ENCODE measurements at places on chromosomes 3 and 15. TPM values are rescaled to one million over a fixed set of nuclear protein-coding genes. Genes with fewer than 3 reads are reported as not detected.
A peak's percentile ranks its signal among the peaks of the same experiment; 100 is the strongest.

Gene GHRL
- total RNA-seq: not detected

Gene PLA2G4B
- 9.0 TPM for total RNA-seq

Gene MLF1
- 1.2 TPM for total RNA-seq

Gene ZSCAN2
- 5.6 TPM for total RNA-seq

GRCh38 chr15:62068810-62069167 is 2.0 kb downstream of the C2CD4A start:
- no peaks in the 10 kb centered on the region for H3K36me3 ChIP-seq
- peak overlapping the region; percentile 31 for H3K27ac ChIP-seq
- no peak for DNase-seq
- peak overlapping the region; percentile 65 for H3K4me3 ChIP-seq
- peaks cover 11% of the 10 kb centered on the region for H3K27me3 ChIP-seq

- peaks cover 15% of the 10 kb centered on the region for H3K4me1 ChIP-seq
- peaks cover 37% of the 10 kb centered on the region for H3K36me3 ChIP-seq
- H3K4me3 ChIP-seq: no peak overlapping the region
- no peaks in the 10 kb centered on the region for H3K27me3 ChIP-seq
- H3K27ac ChIP-seq: no peak overlapping the region
Measured at GRCh38 chr15:40991355-40991754, 38.1 kb downstream of the CHAC1 start.

DNA sequence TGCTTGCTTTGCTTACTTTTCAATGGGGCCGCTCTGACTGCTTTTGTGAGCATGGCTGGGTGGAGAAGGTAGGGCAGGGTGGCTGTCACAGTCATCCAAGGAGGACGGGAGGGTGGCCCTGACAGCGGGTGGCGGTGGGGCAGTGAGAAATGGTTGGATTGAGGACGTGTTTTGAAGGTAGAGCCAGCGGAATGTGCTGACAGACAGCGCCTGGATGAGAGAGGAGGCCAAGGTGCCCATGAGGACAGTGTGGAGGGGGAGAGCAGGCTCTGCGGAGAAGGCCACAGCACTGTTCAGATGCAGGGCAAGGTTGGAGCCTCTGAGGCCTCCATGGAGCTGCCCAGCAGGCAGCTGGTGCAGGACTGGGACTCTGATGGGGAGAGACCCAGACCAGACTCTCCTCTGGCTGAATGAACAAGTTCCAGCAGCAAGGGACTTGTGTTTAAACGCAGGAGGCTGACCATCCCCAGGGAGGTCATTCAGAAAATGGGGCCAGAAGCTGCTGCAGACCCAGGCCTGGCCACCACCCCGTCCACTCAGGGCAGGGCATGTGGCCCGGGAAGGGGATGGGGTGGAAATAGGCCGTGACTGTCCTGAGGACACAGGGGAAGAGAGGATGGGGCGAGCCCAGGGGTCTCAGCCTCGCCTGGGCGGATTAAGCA is 120.3 kb upstream of the PRR20G start:
- no peaks in the 10 kb centered on the region for H3K36me3 ChIP-seq
- no peak for DNase-seq
- no peaks in the 10 kb centered on the region for H3K4me1 ChIP-seq
- no peak overlapping the region for H3K4me3 ChIP-seq

DNA sequence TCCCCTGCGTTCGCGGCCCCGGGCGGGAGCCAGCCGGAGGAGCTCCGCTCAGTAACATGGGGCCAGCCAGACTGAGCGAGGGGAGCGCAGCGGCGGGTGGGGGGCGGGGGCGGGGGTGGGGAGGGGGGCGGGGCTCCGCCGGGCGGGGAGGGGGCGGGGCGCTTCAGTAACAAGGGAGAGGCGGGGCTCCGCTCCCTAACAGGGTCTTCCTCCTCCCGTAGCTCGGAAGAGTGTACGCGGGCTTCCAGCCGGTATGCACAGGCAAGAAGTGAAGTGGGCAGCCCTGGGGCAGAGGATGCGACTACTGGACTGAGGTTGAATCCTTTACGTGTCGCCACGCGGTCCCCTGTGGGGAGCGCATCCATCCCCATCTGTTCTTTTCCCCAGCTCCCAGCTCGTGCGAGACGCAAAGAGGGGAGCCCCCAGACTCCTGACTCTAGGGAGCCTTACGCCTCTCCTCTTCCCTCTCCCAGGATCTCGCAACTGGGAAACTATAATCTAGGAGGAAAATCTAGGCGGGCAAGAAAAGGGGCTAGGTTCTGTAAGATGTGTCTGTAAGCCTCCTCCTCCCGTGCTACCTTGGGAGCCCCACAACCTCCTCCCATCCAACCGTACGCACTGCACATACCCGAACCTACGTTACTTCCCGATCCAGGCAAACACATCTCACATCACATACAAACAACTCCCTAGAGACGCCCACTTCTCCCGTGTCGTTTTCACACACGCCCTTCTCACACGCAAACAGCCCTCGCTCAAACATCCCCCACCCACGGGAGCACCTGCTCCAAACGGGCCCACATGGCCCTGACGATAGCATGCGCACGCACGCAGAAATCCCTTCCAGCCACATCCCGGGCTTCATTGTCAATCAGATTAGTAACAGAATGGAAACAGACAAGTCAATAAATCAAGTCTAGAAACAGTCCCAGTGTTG is at the start of gene SHF:
TSS of gene SHF (minus strand) at position 73 of the 937 bp plus-strand sequence. CDS start at position 58, 15 bp downstream.
- DNase-seq: peak; percentile 83
- H3K4me3 ChIP-seq: peak within 1 kb of the TSS; percentile 87
- no peaks in the 10 kb centered on the region for H3K27me3 ChIP-seq
- H3K36me3 ChIP-seq: no peaks in the 10 kb centered on the region
- H3K27ac ChIP-seq: peak within 1 kb of the TSS; percentile 91
- H3K4me1 ChIP-seq: peaks cover 22% of the 10 kb centered on the region

DNA sequence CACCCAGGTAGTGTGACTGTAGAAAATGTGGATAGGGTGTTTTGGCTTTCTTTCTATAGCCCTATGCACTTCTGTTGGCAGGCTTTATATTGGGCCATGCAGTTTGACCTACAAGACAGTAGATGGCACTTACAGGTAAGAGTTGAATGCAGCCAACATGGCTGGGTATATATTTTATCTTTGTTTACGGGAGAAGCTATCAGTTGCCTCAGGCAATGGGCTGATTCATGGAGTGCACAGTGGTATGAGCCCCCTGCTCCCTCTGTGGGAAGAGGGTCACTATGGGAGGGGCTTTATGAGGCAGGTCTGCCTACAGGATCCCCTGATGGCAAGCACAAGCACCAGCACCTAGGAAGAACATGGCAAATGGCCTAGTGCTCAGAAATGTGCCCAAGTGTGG is 301.2 kb upstream of the CDIN1 start:
- no peaks in the 10 kb centered on the region for H3K27me3 ChIP-seq
- no peak for DNase-seq
- no peaks in the 10 kb centered on the region for H3K36me3 ChIP-seq
- H3K4me1 ChIP-seq: no peaks in the 10 kb centered on the region
- H3K4me3 ChIP-seq: no peak overlapping the region
- H3K27ac ChIP-seq: no peak overlapping the region

DNA sequence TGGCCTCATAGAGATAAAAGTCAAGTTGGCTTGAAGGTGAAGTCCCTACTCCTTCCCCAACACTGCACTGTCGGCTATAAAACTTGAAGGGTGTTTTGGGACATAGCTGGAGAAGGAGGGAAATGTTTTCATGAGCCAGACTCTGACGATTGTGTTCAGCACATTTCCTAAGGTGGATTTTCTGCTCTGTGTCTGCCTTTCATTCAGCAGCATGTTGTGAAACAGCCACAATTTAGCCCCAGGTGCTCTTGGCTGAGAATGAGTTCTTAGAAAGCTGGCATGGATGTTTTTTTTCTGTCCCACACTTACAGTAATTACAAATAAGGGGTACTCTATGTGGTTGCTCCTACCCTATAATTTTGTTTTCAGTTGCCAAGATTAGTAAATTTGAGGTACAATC is 492.4 kb downstream of the MCTP2 start:
- H3K4me1 ChIP-seq: no peaks in the 10 kb centered on the region
- H3K27ac ChIP-seq: no peak overlapping the region
- H3K4me3 ChIP-seq: no peak overlapping the region
- H3K27me3 ChIP-seq: peaks cover 15% of the 10 kb centered on the region
- no peaks in the 10 kb centered on the region for H3K36me3 ChIP-seq
- DNase-seq: no peak

DNA sequence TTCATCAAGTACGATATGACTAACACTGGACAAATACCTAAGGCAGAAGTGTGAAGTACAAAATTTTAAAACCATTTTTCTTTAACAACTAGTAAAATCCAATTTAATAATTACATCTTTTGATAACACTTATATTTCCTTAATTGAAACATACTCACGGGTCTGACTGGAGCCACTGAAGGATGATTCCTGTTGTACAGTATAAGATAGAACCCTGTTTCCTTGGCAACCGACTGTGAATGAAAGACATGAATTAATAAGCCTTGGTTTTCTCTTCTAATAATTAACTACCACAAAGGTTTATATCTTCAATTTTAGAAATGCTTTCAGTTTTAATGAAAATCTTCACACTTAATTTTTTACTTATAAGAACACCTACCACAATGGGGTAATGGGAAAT is 19.4 kb downstream of the DHX36 start:
- H3K27ac ChIP-seq: no peak overlapping the region
- no peaks in the 10 kb centered on the region for H3K27me3 ChIP-seq
- DNase-seq: no peak
- no peak overlapping the region for H3K4me3 ChIP-seq
- H3K4me1 ChIP-seq: peaks cover 13% of the 10 kb centered on the region
- H3K36me3 ChIP-seq: peaks cover 40% of the 10 kb centered on the region

DNA sequence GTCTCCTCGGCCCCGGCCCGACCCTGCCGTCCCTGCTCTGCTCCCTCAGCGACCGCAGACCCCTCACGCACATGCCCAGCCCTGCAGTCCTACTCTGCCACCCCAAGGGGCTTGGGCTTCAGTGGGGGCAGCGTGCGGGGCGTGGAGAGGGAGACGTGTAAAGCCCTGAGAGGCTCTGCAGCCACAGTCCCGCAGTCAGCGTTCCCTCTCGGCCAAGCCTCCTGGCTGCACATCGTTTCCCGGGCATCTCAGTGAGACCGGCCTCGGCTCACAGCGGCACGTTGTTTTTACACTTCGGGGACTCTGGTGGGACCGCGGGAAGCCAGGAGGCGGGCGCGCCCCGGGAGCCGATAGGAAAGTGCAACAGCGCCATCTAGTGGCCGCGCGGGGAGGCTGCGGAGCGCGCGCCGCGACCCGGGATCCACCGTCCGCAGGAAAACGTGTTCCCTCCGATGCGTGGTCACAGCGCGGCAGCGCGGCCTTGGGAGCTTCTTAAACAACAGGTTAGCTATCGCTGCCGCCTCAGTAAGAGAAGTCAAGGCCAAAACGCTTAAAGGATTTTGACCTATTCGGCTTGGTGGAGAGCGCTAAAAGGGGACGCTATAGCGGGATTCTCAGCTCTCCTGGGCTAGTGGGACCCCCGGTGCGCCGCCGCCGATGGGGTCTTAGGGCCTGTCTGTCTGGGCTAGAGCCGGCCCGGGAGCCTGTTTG is 226.8 kb upstream of the IGF1R start:
- H3K36me3 ChIP-seq: no peaks in the 10 kb centered on the region
- H3K4me1 ChIP-seq: peaks cover 7% of the 10 kb centered on the region
- H3K27ac ChIP-seq: no peak overlapping the region
- peak overlapping the region; percentile 6 for H3K4me3 ChIP-seq

- DNase-seq: no peak
- H3K36me3 ChIP-seq: no peaks in the 10 kb centered on the region
- H3K4me1 ChIP-seq: no peaks in the 10 kb centered on the region
- no peak overlapping the region for H3K4me3 ChIP-seq
- no peaks in the 10 kb centered on the region for H3K27me3 ChIP-seq
Measured at GRCh38 chr15:51579012-51579411, 43.6 kb downstream of the DMXL2 start.

GRCh38 chr3:46228260-46229242 is 13.7 kb upstream of the CCR3 start:
- peaks cover 7% of the 10 kb centered on the region for H3K27me3 ChIP-seq
- no peak for DNase-seq
- no peak overlapping the region for H3K4me3 ChIP-seq
- no peak overlapping the region for H3K27ac ChIP-seq
- no peaks in the 10 kb centered on the region for H3K4me1 ChIP-seq

DNA sequence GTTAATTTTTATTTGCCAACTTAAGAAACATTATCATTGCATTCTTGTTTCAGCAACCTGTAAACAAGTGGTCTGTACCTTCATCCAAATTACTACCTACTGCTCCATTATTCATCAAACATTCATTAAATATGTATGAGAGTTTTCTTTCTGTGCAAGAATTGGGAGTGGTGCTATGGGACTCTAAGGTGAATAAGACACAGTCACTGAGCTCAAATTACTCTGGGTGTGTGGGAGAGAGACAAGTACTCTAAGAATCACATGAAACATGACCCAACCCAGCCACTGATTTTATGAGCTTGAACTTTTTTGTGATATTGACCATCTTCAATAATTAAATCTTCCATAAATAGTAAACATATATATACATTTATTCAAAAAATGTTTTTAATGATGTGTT is 227.2 kb upstream of the TP63 start:
- H3K27ac ChIP-seq: no peak overlapping the region
- no peaks in the 10 kb centered on the region for H3K27me3 ChIP-seq
- H3K36me3 ChIP-seq: no peaks in the 10 kb centered on the region

All from activated naive CD4-positive, alpha-beta T cell treated with anti-CD3 and anti-CD28 coated beads for 36 hours (primary cell).